Activated naive CD4-positive, alpha-beta T cell (primary cell): ENCODE measurements at places on chromosomes 3 and 15.

GRCh38 chr3:69130689-69131088 lies 8.3 kb upstream of the LMOD3 start:
- no peak for DNase-seq

- DNase-seq = no peak
Measured at GRCh38 chr3:66397745-66398144, 103.1 kb downstream of the LRIG1 start.

DNA sequence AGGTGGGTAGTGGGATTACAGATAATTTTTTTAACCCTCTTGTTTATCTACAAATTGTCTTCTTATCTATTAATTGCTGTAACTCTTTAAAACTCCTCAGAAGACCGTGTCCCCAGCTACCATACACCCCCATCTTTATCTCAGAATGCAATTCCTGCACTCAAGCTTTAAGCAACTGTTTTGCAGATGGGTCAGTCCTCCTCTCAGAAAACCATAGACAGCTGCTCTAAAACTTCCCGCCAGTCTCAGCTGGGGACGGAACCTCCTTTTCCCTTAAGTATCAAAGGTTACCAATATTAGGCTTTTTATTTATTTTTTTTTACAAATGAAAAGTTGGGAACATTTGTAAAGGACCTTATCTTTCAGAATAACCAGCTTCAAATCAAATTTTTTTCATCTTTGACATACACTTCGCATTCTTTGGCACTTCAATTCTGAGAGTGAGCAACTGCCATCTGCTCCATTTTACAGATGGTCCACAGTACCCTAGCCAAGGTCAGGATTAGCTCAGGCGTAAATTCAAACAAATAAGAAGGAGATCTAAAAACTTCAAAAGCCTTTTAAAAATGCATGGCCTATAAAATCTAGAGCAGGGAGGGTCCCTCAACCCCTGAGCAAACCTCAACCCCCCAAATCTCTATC lies 1.3 kb downstream of the GATM start:
- no peak for DNase-seq

DNA sequence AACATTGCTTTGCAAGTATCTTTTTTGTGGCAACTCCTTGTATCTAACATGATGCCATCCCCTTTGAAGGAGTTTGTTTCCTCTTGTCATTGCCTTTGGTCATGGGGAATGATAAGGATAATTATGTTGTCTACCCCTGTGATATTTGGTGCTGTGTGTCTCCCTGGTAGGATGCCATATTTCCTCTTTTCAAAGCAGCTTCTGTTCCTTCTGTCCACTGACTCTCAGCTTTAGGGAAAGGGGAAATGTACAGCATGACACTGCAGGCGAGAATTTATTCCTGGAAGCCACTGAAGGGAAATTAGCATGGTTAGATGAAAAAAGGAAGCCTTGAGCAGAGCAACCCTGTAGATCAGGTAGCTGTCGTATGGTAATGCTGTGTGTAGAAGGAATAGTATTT lies 576.7 kb downstream of the CADM2 start:
- DNase-seq = no peak

DNA sequence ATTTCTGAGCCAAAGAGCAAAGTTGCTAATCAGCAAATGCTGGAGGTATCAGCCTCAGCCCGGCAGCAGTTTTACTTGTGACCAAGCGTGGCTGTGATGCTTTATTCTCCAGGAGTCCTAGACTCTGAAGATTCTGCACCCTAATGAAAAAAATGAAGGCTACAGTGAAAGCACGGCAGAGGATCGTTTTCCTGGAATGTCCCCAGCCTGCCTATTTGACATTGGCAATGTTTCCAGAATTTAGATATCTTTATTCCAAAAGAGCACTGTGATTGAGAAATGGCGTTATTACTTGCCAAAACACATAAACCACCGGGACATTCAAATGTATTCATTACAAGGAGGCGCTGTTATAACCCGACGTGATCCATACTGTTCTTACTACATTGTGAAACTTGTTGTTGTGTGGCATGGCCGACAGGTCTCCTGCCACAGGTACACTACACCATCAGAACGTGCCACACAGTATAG lies 263.8 kb downstream of the SLCO3A1 start:
- DNase-seq = no peak

DNA sequence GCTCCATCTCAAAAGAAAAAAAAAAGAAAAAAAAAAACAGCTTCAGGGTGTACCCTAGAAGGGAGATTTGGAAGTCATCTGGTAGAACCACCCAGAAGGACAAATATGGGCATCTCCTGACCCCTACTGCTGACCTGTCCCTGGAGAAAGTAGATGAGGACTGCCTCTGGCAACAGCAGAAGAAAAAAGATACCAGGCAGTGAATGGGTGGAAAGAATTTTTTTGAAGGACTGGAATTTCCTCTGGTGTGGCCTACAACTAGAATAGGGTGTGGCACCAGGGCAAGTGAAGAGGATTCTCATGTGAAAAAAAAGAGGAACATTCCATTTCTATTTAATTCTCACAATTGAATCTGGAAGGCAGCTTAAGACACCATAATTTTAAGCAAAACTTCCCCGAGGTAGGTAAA lies 3.1 kb downstream of the ANXA2 start:
- DNase-seq = no peak

GRCh38 chr3:190989218-190989617 lies 126.7 kb upstream of the GMNC start:
- no peak for DNase-seq

DNA sequence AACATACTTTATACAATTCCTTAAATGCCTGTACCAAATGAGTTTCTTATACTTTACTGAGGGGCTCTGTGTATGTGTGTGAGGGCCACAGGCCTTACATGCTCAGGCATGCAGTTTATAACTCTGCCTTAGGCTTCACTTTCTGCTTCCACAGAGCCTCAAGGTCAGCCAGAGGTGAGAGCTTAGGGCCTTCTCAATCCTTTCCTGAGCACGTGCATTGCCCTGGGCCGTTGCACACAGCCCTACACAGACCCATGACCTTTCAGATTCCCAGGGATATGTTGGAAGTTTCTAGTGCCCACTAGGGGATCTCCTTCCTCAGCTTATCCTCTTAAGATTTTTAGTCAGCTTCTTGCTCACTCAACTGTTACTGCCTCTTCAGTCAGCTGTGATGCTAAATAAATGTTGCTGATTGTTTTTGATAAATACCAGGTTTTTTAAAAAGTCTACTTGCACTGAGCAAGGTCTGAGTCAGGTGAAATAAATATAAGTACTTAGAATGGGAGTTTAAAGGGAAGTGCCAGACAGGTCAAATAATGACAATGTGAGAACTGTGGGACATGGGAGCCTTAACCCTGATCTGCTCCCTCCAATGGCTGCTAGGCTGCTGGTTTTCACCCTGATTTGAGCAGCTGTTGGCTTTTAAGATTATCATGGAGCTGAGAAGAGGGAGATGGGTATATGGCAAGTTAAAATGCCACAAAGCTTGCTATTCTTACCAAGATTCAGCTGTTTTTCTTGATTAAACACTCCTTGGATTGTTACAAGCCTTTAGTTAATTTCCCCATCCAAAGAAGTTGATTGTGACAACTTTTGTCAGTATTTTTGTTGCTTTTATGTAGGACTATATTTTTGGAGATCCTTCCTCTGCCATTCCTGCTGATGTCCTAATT lies 169.5 kb downstream of the PLD1 start:
- DNase-seq = no peak

- no peak for DNase-seq
Measured at GRCh38 chr15:101625980-101626379, 26.2 kb downstream of the TM2D3 start.

DNA sequence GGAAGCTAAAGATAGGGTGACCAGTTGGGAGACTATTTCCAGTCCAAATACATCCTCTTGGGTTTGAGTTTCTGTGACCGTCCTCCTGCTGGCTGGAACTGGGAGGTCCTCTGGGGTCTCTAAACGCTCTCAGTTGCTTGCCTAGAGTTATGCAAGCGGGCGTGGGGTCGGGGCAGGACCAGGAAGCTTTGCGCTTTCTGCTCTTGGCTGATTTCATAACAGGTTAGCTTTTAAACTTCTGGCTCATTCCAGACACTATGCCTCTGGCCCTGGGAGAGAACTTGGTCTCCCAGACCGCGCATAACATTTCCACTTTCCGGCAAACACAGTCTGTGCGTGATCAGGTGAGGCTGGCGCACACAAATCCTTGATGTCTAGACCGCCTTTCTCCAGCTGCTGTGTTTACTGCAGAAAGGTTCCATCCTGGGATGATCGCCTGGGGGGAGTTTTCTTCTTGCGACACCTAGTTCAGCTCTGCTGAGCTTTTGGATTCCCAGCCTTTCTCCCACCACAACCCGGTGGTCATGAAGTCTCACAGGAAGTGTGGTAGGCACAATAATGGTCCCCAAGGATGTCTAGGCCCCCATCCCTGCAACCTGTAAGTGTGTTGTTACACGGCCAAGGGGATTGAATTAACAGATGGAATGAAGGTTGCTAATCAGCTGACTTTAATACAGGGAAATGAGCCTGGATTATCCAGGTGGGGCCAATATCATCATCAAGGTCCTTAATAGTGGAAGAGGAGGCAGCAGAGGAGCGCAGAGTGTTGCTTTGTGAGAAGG lies 23.6 kb upstream of the CGNL1 start:
- no peak for DNase-seq

DNA sequence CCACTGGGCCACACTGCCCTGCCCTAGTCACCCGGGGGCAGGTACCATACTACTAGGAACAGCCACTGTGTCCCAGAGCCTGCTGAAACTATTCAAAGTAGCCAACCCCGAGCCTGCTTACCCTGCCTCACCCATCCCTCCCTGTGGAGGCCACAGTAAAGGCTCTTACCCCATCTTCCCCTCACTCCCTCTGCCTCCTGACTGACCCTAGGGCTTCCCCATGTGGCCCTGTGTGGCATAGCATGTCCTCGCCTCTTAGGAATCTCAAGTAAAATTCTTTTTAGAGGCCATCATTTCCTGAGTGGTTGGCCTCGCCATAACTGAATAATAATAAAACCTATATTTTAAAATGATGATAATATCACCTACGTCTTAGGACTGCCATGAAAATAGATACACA lies 112.2 kb upstream of the SLC6A11 start:
- no peak for DNase-seq

- no peak for DNase-seq
Measured at GRCh38 chr3:47359323-47359722, 21.5 kb upstream of the PTPN23 start.

DNA sequence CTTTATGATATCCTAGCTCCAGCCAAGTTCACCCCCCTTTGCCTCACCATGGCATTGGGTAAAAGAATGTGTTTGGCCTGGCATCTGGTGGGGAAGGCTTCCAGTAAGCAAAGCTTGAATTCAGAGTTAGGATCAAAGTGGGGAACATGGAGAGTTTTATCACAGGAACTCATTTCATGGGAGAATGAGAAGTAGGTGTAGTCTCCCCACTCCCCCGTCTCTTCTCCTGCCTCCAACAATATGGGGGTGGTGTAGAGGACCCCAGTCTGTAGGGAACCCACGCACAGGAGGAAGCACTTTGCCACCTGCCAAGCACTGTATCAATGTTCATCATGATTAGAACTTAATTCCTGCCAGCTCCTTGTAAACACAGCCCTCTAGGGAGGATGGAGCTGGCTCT lies 200.5 kb downstream of the UACA start:
- DNase-seq = no peak

DNA sequence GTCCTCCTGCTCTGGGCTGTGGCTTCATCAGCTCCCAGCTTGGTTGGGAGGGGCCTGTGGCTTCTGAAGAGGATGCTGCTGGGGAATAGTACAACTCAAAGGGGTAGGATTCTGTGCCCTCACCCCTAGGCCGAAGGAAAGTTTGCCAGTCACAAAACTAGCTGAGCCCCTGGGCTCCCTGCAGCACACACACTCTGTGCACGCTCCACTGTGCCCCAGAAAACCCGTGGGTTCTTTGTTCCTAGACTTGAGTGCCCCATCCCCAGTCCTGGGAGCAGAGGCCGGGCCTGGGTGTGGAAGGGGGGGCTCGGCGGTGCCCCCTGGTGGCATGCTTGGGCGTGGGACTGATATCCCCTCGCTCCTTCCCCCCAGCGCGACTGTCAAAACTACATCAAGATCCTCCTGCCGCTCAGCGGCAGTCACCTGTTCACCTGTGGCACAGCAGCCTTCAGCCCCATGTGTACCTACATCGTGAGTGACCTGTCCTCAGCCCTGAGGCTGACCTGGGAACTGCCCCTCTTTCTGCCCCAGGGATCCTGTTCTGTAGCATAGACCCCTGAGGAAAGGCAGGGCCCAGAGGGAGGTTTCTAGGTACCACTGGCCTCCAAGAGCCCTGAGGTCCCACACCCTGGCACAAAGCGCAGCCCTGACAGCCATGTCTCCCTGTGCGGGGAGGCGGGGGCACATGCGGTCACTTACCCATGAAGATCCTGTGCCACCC lies 14.2 kb downstream of the CIB1 start:
- DNase-seq = peak; percentile 49

DNA sequence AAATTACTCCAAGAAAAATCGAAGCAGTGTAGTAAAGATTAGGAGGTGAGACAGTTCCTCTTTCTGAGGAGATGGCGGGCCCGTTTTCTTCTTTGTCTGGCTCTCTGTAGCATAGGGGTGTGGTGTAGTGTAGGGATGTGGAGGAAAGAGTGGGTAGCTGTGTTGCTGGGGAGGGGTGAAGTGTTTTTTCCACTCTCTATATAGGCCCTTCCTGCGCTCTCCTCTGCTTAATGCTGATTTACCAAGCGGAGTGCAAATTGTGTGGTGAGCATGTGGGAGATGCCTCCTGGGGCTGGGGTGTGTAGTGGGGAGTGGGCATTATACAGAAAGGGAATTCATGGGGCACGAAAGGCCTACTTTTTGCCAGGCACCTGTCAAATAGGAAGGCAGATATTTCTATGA lies 94.9 kb downstream of the ST6GAL1 start:
- peak; percentile 10 for DNase-seq

GRCh38 chr3:151101270-151101969 lies 16.0 kb downstream of the MED12L start:
- DNase-seq = no peak

GRCh38 chr3:139248593-139249255 lies 95.1 kb upstream of the MRPS22 start:
- no peak for DNase-seq

GRCh38 chr15:67997996-67998395 lies 56.1 kb upstream of the PIAS1 start:
- DNase-seq = no peak

DNA sequence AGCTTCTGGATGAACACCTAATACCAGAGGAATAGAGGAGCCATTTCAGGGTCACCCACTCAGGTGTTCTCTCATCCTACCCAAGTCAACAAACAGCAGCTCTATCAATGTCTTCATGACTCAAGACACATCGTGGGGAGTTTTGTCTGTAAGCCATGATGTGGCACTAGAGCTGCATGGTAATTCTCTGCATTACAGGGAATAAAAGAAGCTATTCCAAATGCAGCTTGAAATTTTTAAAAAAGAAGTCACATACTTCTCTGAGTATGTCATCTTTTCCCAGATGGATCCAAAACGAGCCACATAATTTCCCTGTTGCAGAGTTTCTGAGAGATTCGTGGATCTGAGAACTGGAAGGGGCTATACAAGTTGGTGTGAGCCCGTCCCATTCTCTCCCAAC lies 6.1 kb upstream of the THSD4 start:
- DNase-seq = no peak

DNA sequence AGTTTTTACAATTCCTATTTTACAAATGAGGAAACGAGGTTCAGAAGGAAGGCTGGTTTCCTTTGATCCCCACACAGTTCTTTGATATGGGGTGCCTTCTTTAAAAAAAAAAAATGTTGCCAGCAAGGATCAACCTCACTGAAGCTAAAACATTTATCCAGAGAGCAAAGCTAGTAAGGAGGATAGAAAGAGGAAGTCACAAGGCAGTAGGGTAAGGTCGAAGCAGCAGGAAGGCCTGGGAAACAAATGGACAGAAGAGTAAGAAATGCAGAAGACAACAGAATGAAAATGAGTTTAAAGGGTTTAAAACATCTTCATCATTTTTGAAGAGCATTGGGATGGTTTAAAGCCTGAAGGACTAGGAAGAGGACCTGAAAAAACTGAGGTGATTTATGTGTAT lies 30.6 kb upstream of the CP start:
- no peak for DNase-seq
